ENCODE measurements at places on chromosomes 12 and 14.

DNA sequence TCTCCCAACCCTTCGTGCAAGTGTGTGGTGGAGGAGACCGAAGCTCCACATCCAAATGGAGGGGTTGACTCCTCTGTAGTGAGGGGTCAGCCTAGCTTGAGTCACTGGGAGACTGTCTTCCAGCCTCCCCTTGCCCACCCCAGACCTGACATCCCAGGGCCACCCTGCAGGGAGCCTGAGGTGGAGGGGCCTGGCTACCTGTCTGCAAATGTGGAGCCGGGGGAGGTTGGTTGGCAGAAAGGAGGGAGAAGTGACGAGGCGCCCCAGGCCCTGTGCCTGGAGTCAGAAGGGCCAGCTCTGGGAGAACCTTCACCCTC, 37.5 kb downstream of the NFKBIA start:
- no peak for DNase-seq

- DNase-seq = no peak
These were observed 7.5 kb downstream of the TBK1 start for GRCh38 chr12:64459394-64459891.

GRCh38 chr12:117060929-117061305, 38.3 kb downstream of the TESC start:
- DNase-seq = no peak

- DNase-seq = no peak
These were observed 96.8 kb upstream of the DIO3 start for GRCh38 chr14:101464310-101464983.

DNA sequence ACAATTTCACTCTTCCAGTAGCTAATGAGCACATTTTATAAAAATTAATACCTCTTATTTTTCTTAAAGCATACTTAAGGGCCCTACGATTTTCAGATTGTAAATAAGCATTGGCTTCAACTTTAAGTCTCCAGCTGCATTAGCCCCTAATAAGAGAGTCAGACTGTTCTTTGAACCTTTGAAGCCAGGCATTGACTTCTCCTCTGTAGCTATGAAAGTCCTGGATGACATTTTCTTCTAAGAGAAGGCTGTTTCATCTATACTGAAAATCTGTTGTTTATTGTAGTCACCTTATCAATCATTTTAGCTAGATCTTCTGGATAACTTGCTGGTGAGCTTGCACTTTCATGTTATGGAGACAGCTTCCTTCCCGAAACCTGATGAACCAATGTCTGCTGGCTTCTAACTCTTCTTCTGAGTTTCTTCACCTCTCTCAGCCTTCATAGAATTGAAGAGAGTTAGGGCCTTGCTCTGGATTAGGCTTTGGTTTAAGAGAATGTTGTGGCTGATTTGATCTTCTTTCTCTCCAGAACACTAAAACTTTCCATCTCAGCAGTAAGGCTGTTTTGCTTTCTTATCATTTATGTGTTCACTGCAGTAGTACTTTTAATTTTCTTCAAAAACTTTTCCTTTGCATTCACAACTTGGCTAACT, 377.1 kb upstream of the RGS6 start:
- no peak for DNase-seq

DNA sequence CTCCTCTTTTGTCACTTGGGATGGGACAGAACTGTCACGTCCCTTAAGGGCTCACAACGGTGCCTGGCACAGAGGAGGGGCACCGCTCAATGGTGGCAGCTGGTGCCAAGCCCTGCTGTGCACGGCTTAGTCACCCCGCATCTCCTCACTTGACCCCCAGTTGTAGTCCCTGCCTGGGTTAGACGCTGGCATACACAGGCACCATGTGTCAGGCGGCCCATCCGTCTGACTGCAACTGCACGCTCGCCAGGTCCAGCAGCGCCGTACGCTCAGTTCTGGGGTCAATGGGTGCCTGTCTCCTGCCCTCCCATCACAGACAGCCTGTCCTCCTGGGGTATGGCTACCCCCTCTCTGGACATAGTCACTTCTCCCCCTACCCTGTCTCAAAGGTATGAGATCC, 1.6 kb upstream of the PACS2 start:
- no peak for DNase-seq

DNA sequence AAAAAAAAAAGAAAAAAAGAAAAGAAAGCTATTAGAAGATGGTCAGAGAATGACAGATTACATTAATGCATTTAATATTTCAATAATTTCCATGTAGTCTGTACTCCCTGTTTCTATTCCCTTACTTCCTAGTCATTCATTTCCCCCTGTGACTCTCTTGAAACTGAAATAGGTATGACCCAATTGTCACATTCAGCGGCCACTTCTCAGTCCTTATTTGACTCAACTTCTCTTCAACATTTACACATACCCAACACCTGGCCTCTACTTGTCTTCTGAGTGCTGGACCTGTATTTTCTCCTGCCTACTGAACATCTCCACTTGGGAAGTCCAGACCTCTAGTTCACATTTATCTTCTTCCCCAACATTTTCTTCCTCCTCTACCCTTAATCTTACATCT, 7.2 kb downstream of the EEA1 start:
- DNase-seq = no peak

GRCh38 chr14:58565832-58566231, 71.9 kb upstream of the DACT1 start:
- no peak for DNase-seq

DNA sequence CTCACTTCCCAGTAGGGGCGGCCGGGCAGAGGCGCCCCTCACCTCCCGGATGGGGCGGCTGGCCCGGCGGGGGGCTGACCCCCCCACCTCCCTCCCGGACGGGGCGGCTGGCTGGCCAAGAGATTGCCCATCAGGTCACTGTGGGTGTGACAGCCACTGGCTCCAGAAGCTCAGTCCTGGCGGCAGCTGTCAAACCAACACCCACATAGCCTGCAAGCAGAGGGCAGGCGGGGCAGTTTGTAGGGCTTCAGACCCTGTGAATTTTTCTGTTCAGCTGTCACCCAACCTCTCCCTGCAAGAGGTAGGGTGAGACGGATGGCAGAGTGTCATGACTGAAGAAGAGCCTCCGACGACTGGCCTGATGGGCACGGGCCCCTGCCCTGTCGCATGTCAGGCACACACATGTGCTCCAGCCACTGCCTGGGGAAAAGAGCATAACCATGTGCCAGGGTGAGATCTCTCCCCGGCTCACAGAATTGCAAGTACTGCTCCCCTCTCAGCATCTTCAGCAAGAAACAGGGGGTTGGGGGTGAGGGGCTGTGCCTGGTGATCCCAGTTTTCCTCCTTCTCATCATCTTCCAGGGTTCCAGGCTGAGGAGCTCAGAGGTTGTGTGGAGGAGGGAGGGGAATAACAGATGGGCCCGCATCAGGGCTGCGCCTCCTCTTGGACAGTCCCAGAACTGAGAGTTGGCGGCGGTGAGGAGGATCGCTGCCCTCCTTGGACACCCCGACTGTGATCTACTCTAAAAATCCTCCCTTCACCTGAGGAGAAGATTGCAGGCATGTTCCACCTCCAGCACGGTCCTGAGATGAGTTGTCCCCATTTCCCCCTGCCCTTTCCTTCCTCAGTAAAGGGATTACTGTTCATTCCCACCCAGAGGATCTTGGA, 11.2 kb upstream of the PRPH start:
- no peak for DNase-seq

- DNase-seq = no peak
These were observed 2.7 kb downstream of the KHNYN start for GRCh38 chr14:24432259-24433131.

DNA sequence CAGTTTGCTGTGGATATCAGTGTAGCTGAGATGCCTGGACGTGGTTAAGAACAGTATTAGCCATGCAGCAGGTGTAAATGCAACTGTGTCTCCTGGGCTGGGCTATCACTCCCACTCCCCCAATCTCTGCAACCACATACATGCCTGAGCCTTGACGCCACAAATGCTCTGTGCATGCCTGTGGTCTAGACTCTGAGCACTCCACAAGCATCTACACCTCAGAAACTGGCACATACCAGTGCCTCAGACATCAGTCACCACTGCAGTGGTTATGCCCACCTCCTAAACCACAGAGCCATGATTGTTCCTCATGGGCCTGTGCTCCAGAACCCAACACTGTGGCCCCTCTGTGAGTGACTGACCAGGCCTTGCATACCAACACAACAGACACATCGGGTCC, 226.8 kb upstream of the ALG10 start:
- no peak for DNase-seq

DNA sequence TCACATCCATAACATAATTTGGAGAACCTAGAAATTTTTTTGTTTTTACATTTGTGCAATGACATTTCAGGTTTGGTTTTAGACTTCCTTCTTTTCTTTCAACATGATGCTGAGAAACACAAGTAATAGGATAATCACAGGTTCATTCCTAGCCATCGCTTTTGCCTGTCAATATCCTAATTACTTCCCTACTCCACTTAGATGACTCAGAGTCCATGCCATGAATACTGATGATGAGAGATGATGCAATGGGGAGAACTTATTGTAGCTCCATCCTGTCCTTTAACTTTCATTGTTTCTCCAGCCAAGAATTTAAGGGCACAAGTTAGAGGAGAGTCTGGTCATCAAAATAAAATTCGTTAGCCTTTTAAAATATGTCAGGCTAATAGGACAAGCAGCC, 101.3 kb downstream of the PTPRO start:
- DNase-seq = peak; percentile 22

- DNase-seq = peak; percentile 17
These were observed 389.7 kb upstream of the FAR2 start for GRCh38 chr12:28759333-28759732.

GRCh38 chr14:27026097-27026496, 428.3 kb upstream of the NOVA1 start:
- no peak for DNase-seq

GRCh38 chr14:31232081-31232480, 24.5 kb upstream of the HECTD1 start:
- DNase-seq = no peak

GRCh38 chr14:95460647-95461478, 55.6 kb downstream of the SYNE3 start:
- peak; percentile 44 for DNase-seq

- no peak for DNase-seq
These were observed 17.8 kb upstream of the EIF2B2 start for GRCh38 chr14:74985028-74985310.

GRCh38 chr14:89564286-89564957, 147.4 kb upstream of the FOXN3 start:
- no peak for DNase-seq

DNA sequence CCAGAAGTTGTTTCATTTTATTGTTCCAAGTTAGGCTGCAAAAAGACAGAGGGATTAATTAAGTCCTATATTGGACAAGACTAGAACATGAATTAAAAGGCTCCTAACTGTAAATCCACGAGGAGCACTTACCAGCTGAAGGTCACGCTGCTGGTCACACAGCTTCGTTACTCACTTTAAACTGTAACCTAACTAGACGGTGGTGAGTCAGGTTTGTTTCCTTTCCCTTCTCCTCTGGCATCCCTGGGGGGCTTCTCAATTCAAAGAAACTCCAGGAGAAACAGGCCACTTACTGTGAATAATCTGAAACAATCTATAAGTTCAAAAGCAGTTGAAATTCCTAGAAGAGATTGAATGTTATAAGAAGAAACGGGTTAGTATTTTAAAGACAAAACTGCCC, 331.4 kb downstream of the BCAT1 start:
- DNase-seq = peak; percentile 38

- no peak for DNase-seq
These were observed 69.4 kb upstream of the BDKRB2 start for GRCh38 chr14:96135285-96135684.

DNA sequence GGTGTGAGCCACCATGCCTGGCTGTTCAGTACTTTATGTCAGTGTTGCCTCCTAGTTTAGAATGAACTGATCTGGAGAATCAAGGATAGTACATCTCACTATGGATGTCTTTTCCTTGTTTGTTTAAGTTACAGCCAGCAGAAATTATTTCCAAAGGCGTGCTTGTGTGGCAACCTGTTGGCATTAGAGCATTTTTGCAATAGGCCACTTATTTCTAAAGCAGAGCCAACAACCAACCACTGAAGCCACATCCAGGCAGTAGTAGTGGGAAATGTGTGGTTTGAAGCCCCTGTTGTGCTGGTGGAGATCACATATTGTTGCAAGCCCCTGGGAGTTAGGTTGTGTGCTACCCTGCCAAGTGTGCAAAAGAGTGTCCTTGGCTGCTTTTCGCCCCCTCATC, 3.7 kb downstream of the ANO6 start:
- DNase-seq = no peak

- DNase-seq = peak; percentile 100
These were observed 107.5 kb upstream of the ATF7IP start for GRCh38 chr12:14257734-14258574.

GRCh38 chr12:100567945-100568344, 5.5 kb upstream of the GAS2L3 start:
- DNase-seq = no peak

GRCh38 chr12:8698879-8699278, 1.1 kb downstream of the RIMKLB start:
- DNase-seq = peak; percentile 32

- DNase-seq = no peak
These were observed 282.9 kb upstream of the FLRT2 start for GRCh38 chr14:85247071-85247470.

DNA sequence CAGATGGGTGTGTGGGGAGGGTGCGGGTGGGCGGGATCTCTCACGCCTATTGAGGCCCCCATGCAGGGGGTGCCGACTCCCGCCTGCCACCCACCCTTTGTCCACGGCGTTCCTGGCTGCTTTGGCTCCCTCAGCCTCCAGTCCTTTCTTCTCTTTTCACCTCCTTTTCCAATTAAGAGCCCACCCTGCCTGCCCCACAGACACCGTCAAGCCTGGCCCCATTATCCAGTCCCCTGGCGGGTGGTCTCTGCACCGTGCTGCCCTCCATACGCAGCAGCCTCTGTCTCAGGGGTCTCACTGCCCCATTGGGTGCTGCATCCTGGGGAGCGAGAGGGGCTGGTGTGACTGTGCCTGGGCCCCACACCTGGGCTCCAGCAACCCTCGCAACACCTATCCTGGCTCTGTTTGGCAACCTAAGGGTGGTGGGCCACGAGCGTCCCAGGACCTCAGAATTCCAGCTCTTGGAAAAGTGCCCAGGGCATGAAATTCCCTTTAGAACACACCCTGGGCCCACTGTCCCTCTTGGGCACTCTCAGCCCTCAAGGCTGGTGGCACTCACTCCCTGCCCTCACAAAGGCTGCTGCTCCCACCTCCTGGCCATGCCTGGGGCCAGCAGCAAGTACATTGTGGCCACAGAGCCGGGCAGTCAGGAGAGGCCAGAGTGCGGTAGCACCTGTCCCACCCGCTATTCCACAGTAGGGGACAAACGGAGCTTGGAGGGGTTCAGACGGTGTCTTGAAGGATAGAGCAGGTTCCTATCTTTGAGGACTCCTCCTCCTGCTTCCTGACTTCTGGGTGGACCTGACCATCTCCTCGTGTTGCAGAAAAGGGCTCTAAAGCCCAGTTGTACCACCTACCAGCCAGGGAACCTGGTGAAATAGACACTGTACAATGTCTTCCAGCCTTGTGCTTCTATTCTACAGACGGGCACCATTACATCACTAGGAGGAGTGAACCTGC, 114.1 kb downstream of the KIF26A start:
- DNase-seq = no peak

GRCh38 chr12:132275631-132276030, 53.8 kb downstream of the GALNT9 start:
- DNase-seq = no peak

GRCh38 chr14:39430762-39431415, 1.3 kb downstream of the FBXO33 start:
- DNase-seq = no peak

All from fibroblast of pulmonary artery (primary cell).